ENCODE measurements at places on chromosomes 6 and 20.

GRCh38 chr6:141752677-141753076 lies 380.0 kb upstream of the GJE1 start:
- no peaks in the 10 kb centered on the region for H3K36me3 ChIP-seq
- no peak overlapping the region for H3K27ac ChIP-seq
- DNase-seq, result no peak
- no peak overlapping the region for H3K4me3 ChIP-seq

- no peak for DNase-seq
- H3K4me1 ChIP-seq, result no peaks in the 10 kb centered on the region
- H3K4me3 ChIP-seq, result no peak overlapping the region
- H3K27me3 ChIP-seq, result no peaks in the 10 kb centered on the region
Measured at GRCh38 chr6:142222022-142222421, 75.0 kb downstream of the VTA1 start.

DNA sequence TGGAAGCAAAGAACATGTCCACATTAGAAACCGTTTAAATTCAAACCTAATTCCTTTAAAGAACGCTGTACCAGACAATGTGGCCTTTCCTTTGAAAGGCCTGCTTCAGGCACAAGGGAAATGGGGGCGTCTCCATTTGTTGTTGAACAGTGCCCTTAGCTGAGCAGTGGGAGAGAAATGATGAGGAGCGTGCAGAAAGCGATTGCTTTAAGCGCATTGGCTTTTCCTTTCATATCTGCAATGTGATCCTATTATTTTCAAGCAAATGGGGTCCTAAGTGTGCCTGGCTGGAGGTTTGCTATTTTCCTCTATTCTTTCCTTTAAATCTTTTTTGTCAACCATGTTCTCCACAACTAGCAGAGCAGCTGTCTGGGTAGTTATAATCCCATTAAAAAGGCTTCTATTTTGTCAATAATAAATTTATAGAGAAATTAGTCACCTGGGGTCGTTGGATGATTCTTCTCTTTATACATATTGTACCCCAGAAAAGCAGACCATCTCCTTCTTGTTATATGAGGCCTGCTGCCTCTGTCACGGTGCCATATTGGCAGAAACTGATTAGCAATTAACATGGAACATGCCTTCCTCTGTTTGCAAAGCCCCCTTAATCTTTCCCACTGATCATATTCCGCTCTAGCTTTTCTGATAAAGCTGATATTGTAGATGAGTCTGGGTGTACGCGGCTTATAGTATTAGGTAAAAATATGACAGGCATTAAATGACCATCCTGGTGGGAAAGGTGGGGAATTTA lies 151.1 kb upstream of the JAG1 start:
- no peak overlapping the region for H3K27ac ChIP-seq
- 0 out of 2 replicates have a peak, but pooled peaks cover 5% of the 10 kb centered on the region for H3K27me3 ChIP-seq
- no peak for DNase-seq
- no peaks in the 10 kb centered on the region for H3K36me3 ChIP-seq
- no peak overlapping the region for H3K4me3 ChIP-seq
- H3K4me1 ChIP-seq, result no peaks in the 10 kb centered on the region

GRCh38 chr6:46930331-46930730 lies 8.6 kb upstream of the ADGRF5 start:
- no peaks in the 10 kb centered on the region for H3K36me3 ChIP-seq
- no peaks in the 10 kb centered on the region for H3K27me3 ChIP-seq
- DNase-seq, result no peak
- H3K27ac ChIP-seq, result no peak overlapping the region
- peaks cover 41% of the 10 kb centered on the region for H3K4me1 ChIP-seq

Data from SJCRH30 (cell line).